ENCODE measurements at places on chromosomes 7 and 10.

- DNase-seq = no peak
These were observed 109.9 kb downstream of the ZMIZ1 start for GRCh38 chr10:79178614-79179163.

DNA sequence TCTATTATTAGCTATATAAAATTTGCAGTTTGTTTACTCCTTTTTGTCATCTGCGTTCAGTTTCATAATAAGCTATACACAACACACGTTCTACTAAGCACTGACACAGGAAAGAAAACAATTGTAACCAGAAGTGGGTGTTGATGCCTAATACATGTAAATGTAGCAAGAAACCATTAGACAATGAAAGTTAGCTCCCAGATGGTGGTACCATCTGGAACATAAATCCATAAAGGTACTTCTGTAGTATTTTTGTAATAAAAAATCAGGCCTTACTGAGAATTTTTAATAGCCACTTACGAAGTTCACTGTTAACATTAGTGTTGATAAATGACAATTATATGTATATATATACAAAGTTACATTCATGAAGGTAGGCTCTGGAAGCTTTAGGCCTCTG lies 194.7 kb downstream of the KCND2 start:
- no peak for DNase-seq

DNA sequence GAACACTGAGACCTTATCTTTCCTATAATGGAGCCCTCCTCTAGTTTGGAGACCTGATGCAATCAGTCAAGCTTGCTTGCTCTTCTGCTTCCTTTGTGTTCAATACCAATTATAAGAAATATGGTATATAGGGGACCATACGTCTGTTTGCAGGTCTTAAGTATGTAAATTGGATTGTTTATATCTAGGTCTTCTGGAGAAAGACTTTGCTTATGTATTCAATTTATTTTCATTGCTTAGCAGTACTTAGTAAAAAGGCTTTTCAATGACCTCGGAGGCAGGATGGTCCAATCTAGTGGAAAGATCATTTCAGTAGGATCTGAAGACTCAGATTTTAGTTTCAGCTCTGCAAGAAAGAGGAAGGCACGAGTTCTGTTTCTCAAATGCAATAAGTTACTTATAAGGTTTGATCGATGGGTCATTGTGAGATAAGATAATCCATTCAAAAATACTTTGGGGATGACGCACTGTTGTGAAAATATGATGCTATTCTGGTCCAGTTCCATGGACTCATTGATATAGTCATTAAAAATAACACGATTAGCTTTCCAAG lies 571.6 kb downstream of the SH2D4B start:
- no peak for DNase-seq

- DNase-seq = no peak
These were observed 138.9 kb downstream of the ADK start for GRCh38 chr10:74289951-74290350.

- DNase-seq = no peak
These were observed 32.3 kb upstream of the ANTXRL start for GRCh38 chr10:46254467-46254866.

- no peak for DNase-seq
These were observed 70.8 kb upstream of the KDM7A start for GRCh38 chr7:140247559-140247958.

DNA sequence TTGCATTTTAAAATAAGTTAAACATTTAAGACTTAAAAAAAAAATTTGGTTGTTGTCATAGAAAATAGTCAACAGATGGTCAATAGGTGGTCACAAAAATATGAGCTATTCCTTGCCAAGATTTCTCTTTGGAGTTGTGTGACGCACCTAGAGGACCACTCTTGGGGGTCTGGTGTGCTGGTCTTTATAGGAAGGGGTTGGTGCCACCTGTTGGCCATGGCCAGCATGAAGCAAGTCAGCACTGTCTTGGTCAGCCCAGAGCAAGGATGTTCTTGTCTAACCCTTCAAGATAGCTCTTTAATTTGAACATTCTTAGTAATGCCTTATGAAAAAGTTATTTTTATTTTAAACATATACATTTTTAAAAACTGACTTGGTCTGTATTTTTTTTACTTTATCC lies 267.9 kb upstream of the CNTNAP2 start:
- no peak for DNase-seq

GRCh38 chr7:1232623-1233332 lies at the start of gene UNCX:
UNCX (plus strand) TSS chr7:1232872; CDS start chr7:1233018, 146 bp downstream.
- no peak for DNase-seq

GRCh38 chr7:738723-739454 lies 11.8 kb upstream of the PRKAR1B start:
- no peak for DNase-seq

DNA sequence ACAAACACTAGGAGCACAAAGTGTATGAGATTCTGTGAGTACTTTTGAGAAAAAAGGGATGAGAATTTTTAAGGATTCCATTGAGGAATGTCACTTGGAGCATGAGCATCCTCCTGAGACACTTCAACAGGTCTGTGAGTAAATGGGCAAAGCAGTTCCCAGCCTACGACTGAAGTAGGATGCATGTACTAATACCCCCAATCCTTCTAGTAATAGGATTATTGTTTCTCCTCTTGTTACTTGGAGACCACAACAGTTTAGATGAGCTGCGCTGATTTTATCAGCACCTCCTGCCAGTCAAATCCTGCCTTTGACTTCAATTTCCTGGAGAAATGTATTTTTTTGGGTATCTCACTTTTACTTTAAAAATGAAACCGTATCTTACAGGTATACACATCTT lies 820 bp downstream of the BBS9 start:
- no peak for DNase-seq

GRCh38 chr7:7861211-7861633 lies 107.4 kb upstream of the GLCCI1 start:
- no peak for DNase-seq

DNA sequence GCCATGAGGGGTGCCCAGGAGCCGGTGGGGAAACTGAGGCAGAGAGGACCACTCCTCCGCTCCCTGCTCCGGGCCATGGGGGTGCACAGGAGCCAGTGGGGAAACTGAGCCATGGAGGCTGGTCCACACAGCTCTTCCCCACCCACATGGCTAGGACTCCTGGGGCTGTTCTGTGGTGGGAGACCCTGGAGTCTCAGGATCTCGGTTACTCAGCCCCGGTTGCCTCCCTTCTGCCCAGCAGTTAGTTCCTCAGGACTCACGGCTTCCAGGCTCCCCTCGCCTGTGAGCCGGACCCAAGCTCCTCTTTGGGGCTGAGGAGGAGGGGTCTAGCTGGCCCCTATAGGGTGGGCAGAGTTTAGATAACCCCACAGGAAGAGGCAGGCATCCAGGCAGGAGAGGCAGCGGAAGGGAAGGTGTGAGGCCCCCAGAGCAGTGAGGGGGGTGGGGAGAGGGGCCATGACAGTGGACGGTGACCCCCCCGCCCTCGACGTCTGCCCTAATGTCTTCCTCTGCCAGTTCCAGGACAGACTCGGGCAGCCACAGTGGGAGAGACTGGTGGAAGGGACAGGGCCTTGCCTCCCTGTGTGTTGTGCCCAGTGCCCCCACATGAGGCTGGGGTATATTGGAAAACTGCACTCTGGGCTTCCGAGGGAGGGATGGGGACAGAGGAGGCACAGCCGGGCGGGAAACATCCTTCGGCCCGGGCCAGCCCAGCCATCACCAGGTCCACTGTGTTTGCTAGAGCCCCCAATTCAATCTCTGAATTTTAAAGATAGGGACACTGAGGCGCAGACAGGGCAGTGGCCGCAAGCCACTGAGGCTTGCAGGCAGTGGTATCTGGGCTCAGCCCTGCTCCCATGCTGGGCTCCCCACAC lies 4.3 kb downstream of the ELFN1 start:
- no peak for DNase-seq

Data from SIG-M5 (cell line).